ENCODE measurements at places on chromosomes 7 and 10.

- DNase-seq, result no peak
Measured at GRCh38 chr10:88315755-88316154, 267.4 kb downstream of the RNLS start.

GRCh38 chr7:123569352-123570010 is 11.9 kb upstream of the NDUFA5 start:
- DNase-seq, result no peak

GRCh38 chr10:86900955-86901354 is 56.5 kb downstream of the MMRN2 start:
- no peak for DNase-seq

DNA sequence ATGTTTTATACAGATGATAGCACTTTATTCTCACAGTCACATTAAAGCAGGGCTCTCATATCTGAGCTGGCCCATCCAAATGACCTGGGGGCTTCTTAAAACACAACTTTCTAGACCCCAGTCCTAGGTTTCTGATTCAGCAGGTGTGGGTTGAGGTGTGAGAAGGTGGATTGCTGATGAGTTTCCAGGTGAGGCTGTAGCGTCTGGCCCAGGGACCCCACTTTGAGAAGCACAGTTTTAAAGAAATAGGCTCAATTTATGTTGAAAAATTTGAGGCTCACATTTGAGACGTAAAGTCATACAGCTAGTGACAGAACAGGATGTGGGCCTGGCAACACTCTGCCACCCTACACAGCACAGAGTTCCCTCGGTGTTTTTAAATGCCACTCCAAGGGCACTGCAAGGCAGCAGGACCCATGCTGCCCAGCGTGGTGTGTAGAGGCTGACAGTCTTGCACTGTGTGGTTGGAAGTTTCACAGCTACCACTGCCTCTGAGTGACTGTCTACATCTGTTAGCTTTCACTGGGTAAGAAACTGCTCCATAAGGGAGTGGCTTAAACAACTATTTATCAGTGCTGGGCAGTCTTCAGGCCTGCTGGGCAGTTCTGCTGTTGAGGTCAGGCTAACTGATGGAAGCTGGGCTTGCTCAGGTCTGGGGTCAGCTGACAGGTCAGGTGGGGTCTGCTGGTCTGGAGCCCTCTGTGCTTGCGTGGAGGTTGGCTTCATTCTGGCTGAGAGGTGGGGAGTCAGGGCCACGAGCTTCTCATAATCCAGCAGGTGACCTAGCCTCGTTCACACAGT is 319.7 kb downstream of the CXCL12 start:
- DNase-seq, result no peak

DNA sequence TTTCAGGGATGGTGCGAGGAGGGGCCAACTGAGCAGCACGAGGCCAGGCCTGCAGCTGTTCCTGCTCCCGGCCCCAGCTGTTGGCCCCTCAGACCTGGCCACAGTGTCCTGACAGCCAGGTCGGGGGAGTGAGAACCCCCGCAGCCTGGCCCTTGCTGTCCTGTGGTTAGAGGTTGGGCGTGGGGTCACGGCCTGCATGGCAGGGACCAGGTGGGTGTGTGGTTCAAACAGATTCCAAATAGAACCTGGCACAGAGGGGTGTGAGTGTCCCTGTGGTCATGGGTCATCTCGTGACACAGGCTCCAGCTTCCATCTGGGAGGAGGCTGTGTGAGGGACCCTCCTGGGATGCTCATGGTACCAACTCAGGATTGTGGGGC is 10.3 kb downstream of the NPTX2 start:
- DNase-seq, result no peak

- DNase-seq, result no peak
Measured at GRCh38 chr10:125868372-125868975, 12.6 kb downstream of the DHX32 start.

DNA sequence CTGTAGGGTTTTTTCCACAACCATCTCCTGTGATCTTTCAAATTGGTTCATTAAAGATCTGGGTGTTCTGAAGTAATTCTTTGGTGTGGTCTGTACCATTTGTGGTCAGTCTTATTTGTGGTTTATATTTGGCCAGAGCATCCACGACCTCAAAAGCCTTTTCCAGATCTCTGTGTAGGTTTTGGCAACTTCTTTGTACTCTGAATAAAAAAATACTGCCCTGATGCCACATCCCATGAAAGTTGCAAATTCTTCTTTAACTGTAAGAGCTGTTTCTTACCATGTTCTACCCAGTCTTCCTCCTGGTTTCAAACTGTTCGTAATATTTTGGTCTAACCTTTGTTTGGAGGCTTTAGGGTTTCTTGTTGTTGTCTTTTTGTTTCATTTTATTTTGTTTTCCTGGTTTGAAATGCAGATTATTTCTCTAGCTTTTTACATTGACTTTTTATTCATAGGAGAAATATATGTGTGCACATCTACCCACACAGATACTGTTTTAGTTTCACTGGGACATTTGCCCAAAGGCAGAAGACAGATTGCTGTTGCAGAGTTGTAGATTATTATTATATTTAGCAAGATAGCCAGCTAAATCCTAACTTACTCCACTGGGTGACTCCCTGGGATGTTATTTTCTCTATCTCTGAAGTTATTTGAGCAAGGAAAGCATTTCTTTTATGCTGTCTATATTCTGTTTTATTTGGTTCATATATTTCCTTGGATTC is 123.2 kb upstream of the SAMD8 start:
- DNase-seq, result no peak

DNA sequence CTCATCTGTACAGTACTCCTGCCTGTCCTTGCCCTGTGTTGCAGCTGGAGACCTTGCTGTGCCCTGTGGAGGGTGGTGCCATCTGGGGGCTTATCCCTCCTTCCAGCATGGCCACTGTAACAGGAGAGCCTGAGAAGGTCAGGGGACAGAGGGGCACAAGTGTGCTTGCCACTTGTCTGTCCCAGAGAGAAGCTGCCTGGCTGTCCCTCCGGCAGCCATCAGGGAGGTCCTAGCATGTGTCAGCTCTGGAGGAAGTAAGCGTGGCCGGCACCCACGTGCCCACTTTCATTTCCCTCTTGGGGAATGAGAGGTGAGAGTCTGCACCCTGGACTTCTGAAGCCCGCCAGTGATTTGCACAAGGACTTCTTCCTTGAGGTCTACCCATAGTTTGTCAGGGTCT is 97.0 kb upstream of the PPIF start:
- DNase-seq, result no peak
